ENCODE measurements at places on chromosomes 2 and 18.

DNA sequence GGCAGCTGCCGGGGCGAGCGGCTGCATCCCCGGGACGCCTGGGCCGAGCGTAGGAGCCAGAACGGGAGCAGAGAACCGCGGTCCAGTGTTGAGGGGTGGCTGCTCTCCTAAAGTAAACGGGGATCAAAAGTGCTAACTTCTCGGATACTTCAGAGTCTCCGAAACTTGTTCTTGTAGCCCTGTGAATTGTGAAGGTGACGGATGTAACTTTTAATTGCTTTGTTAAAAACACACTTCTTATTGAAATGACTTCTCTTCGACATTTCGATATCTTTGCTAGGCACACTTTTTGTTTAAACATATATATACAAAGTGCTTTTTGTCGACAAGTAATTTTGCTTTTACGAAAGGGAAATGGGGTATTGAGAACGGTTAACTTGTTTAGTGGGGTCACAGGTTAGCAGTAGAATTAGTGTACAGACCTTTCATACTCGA is 540 bp downstream of the ATP9B start:
- no peak for DNase-seq

GRCh38 chr2:64328415-64328722 is 125.6 kb upstream of the LGALSL start:
- DNase-seq = no peak

- DNase-seq = no peak
Observed at GRCh38 chr2:1614564-1614963, 129.8 kb downstream of the PXDN start.

DNA sequence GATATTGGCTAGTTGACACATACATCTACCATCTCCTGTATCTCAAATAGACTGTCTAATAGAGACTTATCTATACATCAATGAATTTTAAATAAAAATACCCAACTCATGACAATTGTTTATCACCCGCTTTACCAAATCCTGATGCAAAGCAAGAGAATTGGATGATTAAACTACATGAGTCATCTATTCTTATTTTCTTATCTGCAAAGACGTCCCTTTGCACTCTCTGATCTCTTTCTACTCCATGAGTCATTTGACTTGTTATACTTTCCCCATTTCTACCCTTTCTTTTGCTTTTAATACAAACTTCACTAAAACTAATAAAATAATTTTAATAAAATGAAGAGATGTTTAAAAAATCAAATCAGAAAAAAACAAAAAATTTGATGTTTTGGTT is 261.7 kb upstream of the MAP2 start:
- DNase-seq = no peak

DNA sequence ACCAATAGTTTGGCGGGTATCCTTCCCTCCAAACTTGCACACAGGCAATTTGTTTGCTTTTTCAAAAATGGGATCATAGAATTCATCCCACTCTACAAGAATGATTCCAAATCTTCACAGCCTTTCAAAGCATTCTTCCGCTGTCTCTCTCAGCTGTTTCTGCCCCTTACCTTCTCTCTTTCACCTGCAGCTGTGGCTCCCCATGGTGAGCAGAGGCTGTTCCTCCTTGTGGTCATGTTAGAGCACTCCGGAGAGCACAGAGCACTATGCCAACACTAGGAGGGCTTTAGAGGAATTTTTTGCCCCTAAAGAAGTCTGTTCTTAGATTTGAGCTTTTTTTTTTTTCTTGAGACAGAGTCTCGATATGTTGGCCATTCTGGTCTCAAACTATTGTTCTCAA is 30.4 kb downstream of the MTHFD2 start:
- DNase-seq = no peak

DNA sequence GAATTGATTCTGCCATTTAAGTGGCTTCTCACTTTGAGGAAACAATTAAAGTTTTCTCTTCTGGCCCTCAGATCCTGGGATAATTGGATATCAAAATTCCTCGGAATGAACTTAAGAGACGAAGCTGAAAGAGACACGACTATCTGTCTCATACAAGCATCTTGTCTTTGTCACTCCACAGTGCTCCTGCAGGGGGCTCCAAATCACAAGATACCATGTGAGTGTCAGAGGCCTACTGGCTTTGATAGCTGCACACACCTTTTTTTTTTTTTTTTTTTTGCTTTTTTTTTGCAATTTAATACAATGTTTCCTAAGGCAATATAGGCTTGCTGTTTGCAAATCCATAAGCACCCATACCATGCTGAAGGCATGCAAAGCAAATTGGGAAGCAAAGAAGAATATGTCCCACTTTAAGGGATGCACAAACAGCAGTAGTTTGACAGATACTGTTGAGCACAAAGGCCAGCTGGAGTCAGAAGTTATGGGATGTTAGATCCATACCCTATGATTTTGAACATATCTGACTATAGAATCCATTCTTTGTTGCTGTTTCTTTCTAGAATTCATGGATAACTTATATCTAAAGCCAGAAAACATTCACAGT is 109.0 kb upstream of the CBLN2 start:
- DNase-seq = no peak

DNA sequence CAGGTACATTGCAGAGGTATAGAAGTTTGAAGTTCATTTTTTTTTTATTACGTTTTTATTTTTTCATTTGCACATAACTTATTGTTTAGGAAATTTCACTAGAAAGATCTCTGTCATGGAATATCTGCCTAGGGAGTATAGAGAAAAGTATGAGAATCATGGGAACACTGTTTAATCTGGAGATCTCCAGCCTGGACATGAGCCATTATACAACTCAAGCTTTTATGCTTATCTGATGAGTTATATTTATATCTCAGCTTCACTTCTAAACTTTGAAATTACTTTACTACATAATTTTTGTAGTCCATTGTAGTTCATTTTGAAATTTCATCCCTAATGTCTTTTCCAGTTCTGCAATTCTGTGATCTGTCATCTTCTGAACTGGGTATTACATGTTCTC is 515.6 kb downstream of the ERBB4 start:
- DNase-seq = no peak
